Osteocyte (in vitro differentiated cells): ENCODE measurements at places on chromosomes 11 and 22.

- DNase-seq = no peak
These were observed 88.2 kb downstream of the FCHSD2 start for GRCh38 chr11:73053964-73054363.

DNA sequence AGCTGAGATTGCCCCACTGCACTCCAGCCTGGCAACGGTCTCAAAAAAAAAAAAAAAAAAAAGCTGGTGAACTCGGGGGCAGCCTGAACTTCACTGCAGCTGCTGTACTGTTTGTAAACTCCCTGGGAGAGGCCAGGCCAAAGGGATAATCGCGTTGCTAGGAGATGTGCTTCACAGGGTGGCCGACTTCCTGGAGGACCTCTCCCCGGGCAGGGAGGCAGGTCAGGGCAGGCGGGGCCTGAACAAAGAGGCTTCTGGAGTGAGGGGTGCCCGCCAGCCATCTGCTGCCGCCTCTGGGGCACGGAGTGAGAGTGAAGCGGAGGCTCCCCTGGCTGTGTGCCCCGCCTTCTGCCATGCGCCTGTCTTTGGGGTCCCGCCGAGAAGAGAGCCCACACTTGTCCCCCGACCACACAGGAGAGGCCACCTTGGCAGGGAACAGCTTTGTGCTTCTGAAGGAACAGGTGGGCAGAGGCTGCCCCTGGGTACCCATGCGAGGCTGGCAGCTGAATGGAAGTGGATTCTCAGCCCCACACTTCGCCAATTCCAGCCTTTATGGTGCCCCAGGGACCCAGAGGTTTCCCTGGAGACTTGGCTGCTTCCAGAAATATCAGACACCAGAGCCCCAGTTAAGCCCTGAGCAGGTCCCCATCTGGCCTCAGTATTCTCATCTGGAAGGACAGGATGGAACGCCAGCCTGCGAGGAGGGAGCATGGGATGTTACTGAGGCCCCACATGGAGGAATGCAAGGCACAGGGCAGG, 29.6 kb downstream of the TMEM184B start:
- DNase-seq = no peak

DNA sequence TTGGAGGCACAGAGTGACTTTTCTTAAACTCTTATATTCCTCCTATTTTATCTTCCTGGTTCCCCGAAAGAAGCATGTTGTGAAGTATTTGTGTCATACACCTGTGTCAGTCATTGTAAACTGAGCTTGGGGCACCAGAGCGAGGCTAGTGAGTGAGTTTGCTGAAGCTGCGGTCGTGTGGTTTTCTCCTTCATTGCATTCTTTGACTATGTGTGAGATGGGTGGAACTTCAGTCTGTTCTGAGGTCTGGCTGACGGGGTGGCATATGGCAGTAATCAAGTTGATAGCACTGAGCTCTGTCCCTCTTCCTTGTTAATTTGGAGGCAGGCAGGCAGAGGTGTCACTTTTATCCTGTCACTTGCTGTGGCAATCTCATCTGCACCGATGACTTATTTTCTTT, 4.2 kb downstream of the VPS26B start:
- no peak for DNase-seq

GRCh38 chr11:17526931-17527627, 17.1 kb downstream of the USH1C start:
- no peak for DNase-seq

DNA sequence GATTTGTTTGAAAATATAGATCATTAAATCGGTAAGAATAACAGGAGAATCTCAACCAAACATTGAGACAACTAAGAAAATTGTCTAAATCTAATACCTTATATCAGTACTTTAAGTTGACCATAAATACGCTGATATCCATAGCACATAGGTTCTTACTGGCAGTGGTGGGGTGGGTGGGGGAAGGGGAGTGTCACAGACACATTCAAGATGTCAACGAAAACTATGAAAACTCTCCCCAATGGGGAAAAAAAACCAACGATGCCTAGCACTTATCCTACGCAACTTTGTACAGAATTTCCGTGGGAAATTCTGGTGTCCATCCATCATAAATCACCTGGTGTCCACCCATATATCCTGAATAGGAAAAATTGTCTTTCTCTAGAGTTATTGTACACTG, 6.2 kb downstream of the GRAP2 start:
- no peak for DNase-seq
